ENCODE measurements at places on chromosomes 5 and 9. TPM values are rescaled to one million over a fixed set of nuclear protein-coding genes. Genes with fewer than 3 reads are reported as not detected.

DNA sequence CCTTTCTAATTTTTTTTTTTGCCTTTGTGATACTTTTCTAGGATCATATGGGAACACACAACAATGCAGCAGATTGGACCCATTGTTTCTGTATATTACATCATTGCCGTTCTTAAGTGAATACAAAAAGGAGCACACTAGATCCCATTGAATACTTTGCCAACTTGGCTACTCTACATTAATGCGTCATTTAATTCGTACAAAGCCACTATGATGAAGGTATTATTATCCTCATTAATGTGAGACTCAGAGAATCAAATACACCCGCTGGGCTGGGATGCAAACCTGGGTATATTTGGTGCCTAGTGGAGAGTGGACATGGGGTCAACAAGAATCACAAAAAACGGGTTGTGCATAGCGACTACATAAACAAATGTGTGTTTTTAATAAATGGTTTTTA is 31.9 kb downstream of the OR2K2 start:
- no peak for DNase-seq

DNA sequence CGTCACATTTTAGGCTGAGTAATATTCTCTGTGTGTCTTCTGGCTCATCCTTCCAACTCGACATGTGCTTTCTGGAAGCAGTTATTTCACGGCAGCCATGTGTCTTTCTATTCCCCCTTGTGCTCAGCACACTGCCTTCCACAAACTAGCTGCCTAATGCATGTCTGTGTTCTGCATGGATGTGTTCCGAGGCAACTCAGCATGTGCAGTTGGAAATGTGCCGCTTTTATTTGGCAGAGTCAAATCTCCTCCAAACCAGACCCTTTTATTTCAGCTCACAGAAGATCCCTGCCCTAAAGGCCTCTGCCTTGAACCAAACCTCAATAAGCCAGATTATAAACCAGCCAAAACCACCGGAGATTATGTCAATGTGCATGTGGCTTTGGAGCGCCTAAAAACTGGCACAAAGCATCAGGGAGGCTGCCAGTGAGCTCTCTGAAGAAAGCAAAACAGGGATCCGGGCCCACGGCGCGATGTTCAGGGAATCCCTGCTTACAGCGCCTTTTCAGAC is 360.2 kb downstream of the DEPDC1B start:
- no peak for DNase-seq

- no peak for DNase-seq
Measured at GRCh38 chr5:110590187-110590586, 136.3 kb downstream of the TMEM232 start.

DNA sequence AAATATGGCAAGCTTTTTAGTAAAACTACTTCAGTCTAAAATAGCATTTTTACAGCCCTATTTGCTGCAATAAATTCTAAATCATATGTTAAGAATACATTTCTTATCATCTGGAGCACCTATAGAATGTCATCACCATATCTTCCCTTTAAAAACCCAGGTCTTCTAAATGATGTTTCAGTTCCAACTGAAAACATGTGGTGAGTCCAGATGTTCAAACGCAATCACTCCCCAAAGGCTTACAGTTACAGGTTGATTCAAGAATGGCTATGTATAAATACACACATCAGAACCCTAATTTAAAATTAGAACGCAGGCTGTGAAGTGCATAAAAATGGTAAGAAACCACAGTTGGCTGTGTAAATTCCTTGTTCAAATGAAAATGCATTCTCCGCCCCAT is 796.3 kb downstream of the MAT2B start:
- DNase-seq = no peak

- DNase-seq = no peak
Measured at GRCh38 chr9:22206833-22207232, 197.7 kb upstream of the CDKN2B start.

GRCh38 chr5:10229306-10230048 is 20.2 kb downstream of the ATPSCKMT start:
- no peak for DNase-seq

- no peak for DNase-seq
Measured at GRCh38 chr5:174837919-174838902, 113.8 kb downstream of the MSX2 start.

DNA sequence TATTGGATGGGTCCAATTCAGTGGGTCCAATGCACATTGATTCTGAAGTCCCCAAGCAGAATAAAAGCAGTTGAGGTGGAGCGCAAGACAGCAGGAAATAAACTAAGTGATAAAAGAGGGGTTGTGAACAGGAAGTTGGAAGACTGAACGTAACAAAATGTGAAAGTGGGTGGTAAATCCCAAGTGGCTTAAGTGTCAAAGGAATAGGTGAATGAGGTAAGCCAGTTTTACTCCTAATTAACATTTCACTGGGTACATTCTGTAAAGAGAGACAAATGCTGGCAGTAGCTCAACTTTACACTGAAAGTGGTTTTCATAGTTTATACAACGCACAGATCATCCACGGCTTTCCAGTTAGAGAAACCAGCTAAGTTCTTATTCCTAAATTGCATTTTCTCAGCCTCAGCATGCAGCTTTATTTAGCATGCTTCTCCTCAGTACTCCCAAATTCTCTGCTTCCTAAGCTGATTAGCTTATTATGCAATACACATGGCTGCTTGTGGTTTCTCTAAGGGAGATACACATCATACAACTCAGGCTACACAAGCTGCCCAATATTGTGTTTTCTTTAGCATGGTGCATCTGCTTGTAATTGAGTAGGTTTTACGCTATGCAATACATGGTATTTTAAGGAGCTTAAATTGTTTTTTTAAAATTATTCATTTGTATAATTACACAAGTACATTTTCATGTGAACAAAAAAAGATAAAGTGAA is 34.2 kb upstream of the HSD17B4 start:
- DNase-seq = no peak

DNA sequence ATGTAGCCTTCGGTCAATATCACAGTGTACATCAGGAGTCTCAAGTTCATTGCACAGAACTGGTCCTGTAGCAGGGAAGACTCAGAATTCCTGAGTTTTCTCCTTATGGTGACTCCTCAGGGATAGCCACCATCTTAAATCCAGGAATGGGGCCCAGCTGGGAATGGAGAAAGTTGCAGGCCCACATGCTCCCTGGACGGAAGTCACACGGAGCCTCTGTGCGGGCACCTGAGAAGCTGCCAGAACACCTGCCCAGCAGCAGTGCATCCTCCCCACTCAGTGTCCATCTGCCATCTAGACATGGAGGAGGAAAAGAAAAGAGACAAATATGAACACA is 133.9 kb downstream of the SUSD1 start:
- DNase-seq = no peak

DNA sequence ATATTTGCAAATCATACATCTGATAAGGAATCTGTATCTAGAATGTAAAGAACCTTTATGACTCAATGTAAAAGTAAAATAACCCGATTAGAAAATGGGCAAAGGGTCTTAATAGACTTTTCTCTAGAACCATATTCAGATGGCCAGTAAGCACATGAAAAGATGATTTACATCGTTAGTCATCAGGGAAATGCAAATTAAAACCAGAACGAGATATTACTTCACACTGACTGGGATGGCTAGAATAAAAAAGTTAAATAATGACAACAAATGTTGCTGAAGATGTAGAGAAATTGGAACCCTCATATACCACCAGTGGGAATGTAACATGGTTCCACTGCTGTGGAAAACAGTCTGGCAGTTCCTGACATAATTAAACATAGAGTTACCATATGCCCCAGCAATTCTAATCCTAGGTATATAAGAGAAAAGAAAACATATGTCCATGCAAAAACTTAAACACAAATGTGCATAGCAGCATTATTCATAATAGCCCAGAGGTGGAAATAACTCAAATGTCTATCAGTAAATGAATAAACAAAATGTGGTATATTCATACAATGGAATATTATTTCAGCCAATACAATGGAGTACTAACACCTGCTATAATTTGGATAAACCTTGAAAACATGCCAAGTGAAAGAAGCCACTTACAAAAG is 100.4 kb upstream of the MAMDC2 start:
- DNase-seq = no peak

- no peak for DNase-seq
Measured at GRCh38 chr5:149257131-149257530, 14.5 kb upstream of the AFAP1L1 start.

DNA sequence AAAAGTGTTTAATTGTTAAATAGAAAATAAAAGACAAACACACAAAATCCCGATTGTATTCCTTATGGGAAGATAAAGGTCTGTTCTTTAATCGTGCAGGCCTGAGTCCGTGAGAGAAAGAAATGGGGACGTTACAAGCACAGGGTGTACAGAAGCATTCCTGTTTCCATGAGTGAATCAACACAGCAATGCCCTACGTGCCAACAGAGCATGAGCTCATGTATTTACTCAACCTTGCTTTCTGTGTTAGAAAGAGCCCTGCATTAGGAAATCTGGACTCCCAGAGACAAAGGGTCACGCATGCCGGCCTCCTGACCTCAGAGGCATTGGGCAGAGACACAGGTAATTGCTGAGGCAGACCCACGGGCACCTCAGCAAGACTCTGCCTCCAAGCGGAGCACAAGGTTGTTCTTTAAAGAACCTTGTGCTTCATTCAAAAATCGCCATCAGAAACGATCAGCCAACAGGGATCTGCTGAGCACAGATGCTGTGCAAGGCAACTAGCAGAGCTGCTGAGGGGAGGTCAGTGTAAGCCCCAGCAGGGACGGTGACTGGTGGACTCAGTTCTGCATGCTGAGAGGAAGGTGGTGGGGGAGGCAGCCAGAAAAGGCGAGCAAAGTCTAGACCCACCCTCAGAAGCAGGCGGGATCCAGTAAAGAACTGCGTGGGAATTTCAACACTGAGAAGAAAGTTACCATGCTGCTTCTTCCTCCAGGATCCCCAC is 101.0 kb downstream of the TLE1 start:
- DNase-seq = peak; percentile 81

DNA sequence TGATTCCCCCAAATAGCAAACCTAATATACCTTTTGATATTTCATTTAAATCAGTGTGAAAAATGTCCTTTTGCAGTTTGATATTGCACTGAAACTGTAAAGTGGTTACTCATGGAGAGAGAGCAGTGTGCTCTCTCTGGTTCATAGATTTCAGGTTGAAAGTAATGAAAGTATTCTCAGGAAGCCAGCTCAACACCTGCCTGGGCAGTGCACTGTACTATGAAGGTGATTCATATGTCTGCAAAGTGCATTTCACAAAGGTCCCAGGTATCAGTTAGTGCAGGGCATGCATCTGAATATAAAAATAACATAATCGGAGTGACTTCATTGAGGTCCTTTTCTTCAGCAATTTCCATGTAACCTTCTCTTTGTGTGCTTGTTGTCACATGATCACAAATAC is 274.3 kb downstream of the CDH18 start:
- no peak for DNase-seq

DNA sequence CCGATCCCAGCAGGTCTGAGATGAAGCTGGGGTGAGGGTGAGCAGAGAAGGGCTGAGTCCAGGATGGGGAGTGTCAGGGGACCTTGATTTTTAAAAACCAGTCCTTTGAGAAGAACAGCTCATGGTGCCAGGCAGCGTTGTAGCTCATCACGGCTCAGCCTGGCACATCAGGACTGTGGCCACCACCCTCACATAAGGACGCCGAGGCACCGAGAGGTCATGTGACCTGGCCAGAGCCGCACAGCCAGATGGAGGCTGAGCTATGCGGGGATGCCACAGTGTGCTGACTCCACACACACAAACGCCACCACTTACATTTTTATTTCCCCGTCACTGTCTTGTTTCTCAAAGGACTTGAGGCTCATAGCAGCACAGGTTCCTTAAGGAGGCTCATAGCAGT is 32.9 kb upstream of the CEP72 start:
- DNase-seq = no peak

HAPLN1 gene
- total RNA-seq = not detected

CAVIN4 gene
- 2.4 TPM for total RNA-seq

CNTFR gene
- total RNA-seq = 1.1 TPM

SLC25A2 gene
- 0.43 TPM for total RNA-seq

GABBR2 gene
- total RNA-seq = 0.15 TPM

IL9 gene
- not detected for total RNA-seq

TBC1D13 gene
- 16.4 TPM for total RNA-seq

SPINK4 gene
- total RNA-seq = not detected

LIX1 gene
- total RNA-seq = not detected

Data from upper lobe of left lung (tissue), 6 donors.